ENCODE measurements at places on chromosomes 7 and 10.

DNA sequence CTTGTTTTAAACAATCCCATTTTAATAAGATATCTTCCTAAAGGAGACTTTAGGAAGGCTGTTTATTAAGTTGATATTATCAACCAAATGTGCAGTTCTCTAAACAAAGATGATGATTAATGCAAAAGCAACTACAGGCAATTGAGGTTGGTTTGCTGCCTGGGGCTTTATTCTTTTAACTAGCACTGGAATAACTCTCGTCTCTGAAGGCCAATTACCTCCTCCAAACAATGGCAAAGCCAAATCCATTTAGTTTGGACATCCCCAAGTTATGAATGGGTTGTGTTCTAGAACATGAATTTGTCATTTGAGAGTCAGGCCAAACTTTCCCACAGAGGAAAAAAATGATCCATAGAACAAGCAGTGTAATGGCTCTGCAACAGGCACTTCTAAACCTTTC lies 114.1 kb downstream of the SLC16A9 start:
- no peak for DNase-seq

GRCh38 chr10:122490268-122490667 lies 28.9 kb downstream of the HTRA1 start:
- no peak for DNase-seq

- no peak for DNase-seq
Observed at GRCh38 chr7:28378574-28379149, 33.7 kb upstream of the CREB5 start.

GRCh38 chr10:113849140-113849803 lies 4.6 kb downstream of the DCLRE1A start:
- no peak for DNase-seq

GRCh38 chr7:118011652-118012051 lies 138.4 kb upstream of the CTTNBP2 start:
- no peak for DNase-seq

GRCh38 chr10:26481914-26482550 lies 43.9 kb downstream of the APBB1IP start:
- no peak for DNase-seq

Measured in left renal cortex interstitium (tissue), 4 donors.